Neural progenitor cell (in vitro differentiated cells): ENCODE measurements at places on chromosomes 11 and 22.
A peak's percentile ranks its signal among the peaks of the same experiment; 100 is the strongest.

- no peak for DNase-seq
Observed at GRCh38 chr11:2668876-2669275, 30.9 kb downstream of the KCNQ1OT1 start.

DNA sequence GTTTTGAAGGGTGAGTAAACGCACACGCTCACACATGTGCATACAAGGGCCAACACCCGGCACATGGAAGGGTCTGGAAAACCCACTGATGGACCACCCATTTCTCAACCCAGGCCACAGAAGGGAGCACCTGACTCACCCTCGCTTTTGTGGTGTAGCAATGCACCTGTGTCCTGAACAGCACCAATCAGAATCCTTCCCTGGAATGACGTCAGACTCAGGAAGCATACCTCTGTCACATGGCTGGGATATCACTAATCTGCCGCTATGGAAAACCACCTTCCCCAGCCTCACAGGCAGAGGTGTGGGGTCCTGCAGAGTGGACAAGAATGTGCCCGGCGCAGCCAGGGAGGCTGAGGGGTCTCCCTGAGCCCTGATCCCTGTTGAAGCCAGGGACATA lies 9.0 kb upstream of the OSM start:
- no peak for DNase-seq

GRCh38 chr11:328012-328411 lies 7.4 kb upstream of the IFITM3 start:
- DNase-seq: no peak

- DNase-seq: peak; percentile 63
Observed at GRCh38 chr22:32531931-32532819, 57.6 kb downstream of the FBXO7 start.

GRCh38 chr22:43050995-43051394 lies 36.0 kb upstream of the PACSIN2 start:
- DNase-seq: peak; percentile 49

DNA sequence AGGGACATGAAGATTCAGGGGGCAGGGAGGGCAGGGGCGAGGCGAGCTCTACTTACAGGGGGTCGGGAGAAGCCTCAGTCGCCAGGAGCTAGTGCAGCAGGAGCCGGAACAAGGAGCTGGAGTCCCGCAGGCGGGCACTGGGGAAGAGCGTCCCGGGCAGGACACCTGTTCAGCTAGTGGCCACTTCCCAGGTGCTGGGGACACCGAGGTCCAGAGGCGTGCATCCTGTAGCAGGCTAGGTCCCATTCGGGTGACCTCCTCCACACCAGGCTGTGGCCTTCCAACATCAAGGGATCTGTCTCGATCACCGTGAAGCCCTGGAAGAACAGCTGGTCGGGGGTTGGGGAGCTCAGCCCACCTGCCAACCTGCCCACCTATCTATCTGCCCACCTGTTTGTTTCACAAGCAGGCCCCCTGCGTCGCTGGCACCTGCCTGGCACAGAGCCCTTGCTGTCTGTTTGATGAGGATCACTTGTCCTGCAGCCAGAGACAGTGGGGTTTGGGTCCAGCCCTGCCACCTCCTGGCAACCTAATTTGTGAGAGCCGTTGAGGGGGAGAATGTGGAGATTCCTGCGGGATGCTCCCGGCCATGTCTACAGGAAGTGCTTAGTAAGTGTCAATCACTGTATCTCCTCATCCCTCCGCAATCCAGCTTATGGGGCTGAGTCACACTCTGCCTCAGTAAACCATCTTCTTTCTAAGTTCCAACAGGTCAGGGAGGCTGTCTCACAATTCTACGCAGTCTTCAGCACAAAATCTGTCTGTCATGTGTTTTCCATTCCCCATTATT lies 940.9 kb downstream of the BRD1 start:
- no peak for DNase-seq

DNA sequence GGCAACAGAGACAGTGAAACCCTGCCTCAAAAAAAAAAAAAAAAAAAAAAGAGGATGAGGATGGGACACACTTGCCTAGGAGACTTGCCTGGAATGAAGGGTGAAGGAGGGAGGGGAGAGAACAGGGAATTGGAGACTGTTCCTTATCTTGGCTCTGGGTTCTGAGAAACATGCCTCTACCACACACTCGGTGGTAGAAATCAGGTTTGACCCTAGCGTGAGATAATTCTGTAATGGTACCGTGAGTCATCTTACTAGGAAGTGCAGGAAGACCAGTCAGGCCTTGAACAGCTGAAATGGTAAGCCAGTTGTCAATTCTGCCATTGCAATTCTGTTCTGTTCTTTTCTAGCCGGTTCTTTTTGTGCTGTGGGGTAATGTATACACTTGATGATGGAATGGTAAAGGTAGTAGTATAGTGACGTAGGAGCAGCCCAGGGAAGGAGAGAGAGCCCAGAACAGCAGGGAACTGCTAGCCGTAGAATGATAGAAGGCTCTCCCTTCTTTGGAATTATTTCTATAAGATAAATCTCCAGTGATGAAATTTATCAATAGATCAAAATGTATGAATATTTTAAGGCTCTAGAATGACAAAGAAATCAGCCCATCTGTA lies 3.9 kb upstream of the AMBRA1 start:
- DNase-seq: no peak

- no peak for DNase-seq
Observed at GRCh38 chr11:106306942-106307341, 229.5 kb downstream of the AASDHPPT start.

- no peak for DNase-seq
Observed at GRCh38 chr11:62499944-62500649, 46.5 kb downstream of the AHNAK start.

DNA sequence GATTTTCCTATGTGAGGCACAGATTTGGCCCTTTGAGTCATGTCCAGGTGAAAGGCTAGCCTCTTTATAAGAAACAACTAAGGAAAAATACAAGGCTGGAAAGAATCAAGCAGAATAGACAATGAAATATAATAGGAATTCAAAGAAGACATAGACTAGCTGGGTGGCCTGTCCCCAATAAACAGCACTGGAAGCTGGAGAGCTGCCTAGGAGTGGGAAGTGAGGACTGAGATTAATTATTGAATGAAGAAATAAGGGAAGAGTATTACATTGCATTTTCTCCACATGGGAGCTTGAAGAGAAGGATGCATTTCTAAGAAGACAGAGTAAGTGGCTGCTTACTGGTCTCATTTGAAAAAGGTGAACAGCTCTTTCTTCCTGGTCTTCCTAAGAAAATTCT lies 100.0 kb downstream of the CCDC34 start:
- DNase-seq: no peak

DNA sequence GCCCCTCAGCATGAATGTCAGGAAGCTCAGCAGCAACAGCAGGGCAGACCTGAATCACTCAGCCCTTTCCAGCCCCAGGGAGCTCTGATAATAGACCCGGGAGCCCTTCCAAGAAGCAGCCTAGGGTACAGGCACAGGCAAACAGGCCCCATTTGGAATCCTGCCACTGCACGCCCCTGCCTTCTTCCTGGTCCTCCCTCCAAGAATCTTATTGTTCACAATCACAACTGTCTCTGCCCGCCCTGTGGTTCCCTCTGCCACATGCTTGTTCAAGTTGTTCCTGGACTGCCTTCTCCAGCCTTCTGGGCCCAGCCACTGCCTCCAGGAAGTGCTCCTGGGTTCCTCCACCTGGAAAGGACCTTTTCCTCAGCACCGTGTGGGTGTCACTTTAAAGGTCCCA lies 54.6 kb downstream of the LRRC32 start:
- DNase-seq: no peak

DNA sequence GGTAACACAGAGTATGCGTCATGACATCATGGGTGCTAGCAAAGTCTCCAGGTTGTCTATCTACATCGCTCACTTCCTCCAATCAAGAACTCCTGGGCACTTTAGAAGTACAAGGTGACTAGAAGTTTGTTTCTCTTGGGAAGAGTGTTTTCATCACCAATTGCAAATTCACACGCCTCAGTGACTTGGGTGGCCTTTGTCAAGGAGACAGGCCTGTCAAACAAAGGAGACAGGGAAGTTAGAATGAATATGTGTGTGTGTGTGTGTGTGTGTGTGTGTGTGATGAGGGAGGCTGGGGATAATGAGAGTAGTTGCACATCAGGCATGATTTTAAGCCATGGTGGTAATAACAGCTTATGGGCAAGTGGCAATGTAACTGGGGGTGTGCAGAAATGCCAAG lies 953.2 kb downstream of the OPCML start:
- peak; percentile 35 for DNase-seq

DNA sequence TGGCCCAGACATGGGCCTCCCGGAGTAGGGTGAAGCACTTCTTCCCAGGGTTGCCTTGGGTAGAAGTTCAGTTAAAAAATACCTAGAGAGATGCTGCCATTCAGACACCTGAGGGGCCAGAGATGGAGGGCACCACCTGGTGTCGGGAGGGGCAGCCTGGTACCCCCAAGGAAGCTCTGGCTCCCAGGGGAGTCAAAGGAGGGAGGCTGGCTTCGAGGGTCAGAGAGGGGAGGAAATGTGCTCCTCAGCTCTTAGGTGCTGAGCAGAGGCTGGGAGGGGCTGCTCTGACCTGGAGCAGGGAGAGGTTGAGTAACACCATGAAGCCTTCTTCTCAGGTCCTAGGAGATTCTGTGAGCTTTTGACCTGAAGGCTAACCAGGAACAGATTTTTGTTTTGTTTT lies 1.1 kb downstream of the USP35 start:
- DNase-seq: no peak

- DNase-seq: no peak
Observed at GRCh38 chr11:56740107-56740506, 8.4 kb downstream of the OR9G4 start.

GRCh38 chr11:133041928-133042882 lies 490.1 kb downstream of the OPCML start:
- DNase-seq: no peak

DNA sequence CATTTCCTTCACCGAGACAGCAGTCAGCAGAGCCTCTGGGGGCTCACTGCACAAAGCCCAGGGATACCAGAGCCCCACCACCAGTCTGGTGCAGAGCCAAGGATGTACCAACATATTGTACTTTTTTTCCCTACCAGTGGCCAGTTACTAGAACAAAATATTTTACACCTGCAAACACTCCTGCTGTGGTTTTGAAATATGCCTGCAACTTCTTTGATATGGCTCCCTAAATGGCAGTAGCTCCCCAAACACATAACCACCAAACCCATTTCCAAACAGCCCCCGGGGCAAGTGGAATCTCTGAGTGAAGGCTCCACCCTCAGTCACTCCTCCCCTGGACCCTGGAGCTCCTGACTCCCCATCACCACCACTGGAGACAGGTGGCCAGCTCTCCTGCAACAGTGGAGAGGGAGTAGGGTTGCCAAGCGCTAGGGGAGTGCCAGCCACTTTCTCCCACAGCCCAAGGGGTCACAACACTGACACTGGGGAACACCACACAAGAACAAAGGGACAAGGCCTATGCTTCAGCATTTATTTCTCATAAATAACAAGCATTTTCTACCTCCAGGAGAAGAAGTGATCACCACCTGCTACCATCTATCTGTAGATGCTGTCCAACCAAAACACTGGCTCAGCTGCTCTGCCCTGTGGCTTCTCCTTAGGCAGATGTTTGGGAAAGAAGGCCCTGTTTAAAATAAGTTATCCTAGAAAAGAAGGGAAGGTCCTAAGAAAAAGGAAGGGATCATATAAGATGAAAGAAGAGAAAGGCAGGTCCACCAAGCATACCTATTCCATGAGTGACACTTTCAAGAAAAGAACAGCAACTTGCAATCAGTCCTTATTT lies 15.1 kb downstream of the DGCR2 start:
- DNase-seq: no peak

GRCh38 chr11:112795142-112795815 lies 165.9 kb upstream of the NCAM1 start:
- DNase-seq: peak; percentile 40

DNA sequence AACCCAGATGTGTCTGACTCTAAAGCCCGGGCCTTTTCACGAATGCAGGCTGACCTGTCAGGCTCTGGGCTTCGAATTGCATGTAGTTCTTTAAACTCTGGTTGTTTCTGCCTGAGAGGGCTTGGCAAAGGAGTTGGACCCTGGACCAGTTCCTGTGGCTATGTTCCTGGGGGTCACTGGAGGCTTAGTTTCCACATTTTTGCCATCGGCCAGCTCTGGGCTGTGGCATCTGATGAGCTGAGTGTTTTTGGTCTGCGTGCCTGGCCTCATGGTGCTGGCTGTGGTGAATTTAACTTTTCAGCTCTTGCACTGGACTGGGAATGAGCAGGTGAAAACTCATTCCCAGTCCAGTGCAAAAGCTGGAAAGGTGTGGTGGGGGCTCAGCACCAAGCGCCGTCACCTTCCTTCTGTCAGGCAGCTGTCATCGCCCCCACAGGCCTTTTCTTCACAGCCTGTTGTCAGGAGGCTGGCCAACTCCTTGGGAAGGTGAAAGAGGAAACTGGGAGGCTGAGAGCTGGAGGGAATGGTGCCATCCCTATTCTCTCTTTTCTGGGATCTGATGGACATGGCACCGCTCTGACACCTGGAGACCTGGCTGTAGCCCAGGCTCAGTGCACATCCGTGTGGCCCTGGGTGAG lies 123.6 kb downstream of the ADAMTS15 start:
- DNase-seq: no peak

DNA sequence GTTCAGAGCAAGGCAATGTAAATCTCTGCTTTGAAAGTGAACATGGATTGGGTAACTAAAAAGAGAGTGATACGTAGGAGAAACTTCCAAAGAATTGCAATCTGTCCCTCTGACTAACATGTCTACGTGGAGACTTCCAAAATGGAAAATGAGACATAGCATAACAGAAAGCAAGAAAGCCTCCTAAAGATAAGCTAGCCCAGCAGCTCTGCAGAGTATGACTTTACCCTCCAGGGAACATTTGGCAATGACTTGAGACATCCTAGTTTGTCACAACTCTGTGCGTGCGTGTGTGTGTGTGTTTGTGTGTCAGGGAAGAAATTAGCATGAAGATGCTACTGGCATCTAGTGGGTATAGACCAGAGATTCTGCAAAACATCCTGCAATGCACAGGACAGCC lies 817.4 kb downstream of the NTM start:
- no peak for DNase-seq

DNA sequence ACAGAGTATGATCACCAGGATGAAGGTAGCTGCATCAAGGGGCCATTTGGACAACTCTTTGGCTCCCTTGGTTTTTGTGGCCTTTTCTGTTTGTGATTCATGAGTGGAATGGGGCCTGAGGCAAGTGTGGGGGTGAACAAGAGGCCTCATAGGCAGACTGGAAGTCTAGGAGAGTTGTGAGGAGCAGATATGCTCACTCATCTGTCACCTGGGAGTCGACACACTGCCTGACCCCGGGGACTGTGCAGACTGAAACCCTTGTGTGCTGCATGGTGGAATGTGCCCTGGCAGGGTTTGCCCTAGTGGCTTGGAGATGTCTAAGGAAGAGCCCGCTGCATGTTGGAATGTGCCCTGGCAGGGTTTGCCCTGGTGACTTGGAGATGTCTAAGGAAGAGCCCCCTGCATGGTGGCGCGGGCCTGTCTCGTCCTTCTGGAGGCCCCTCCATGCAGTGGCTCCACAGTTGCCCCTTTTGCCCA lies 60.0 kb downstream of the MED15 start:
- DNase-seq: no peak
